ENCODE measurements at places on chromosomes 13 and 19. TPM values are rescaled to one million over a fixed set of nuclear protein-coding genes. Genes with fewer than 3 reads are reported as not detected.

ELF1 gene
- 116 TPM for total RNA-seq

PLPPR3 gene
- not detected for total RNA-seq

KLF2 gene
- 216 TPM for total RNA-seq

DKKL1 gene
- total RNA-seq: not detected

NPAS1 gene
- total RNA-seq: not detected

BCAM gene
- total RNA-seq: not detected

PCP2 gene
- 2.0 TPM for total RNA-seq
